ENCODE measurements at places on chromosomes 5 and 9. TPM values are rescaled to one million over a fixed set of nuclear protein-coding genes. Genes with fewer than 3 reads are reported as not detected.

DNA sequence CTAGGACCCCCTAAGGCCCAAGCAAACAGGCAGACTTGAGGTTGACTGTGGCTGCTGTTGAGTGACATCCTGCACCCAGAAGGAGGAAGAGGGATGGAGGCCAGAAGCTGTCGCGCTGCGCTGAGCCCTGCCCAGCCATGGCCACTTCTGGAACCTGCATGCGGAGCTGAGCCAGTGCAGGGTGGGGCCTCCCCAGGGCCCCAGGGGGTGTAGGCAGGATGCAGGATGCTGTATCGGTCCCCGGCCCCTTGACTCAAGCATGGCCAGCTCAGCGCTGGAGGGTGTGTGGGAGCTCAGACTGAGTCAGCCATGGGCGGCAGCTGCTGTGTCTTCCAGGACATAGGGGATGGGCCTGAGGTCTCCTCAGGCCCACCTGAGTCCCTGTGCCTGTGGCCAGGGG, 26.9 kb downstream of the GLT6D1 start:
- H3K27me3 ChIP-seq, result peaks cover 8% of the 10 kb centered on the region
- DNase-seq, result no peak
- H3K4me1 ChIP-seq, result no peaks in the 10 kb centered on the region
- H3K4me3 ChIP-seq, result no peak overlapping the region
- H3K36me3 ChIP-seq, result no peaks in the 10 kb centered on the region

TMEM215 gene
- total RNA-seq, result not detected

AQP3 gene
- 352 TPM for total RNA-seq

SLCO6A1 gene
- total RNA-seq, result not detected

FOXI1 gene
- total RNA-seq, result not detected

TRAF1 gene
- 6.0 TPM for total RNA-seq

- H3K27ac ChIP-seq, result peak overlapping the region; percentile 28
- peak overlapping the region; percentile 5 for H3K4me3 ChIP-seq
- no peaks in the 10 kb centered on the region for H3K27me3 ChIP-seq
These were observed 16.1 kb downstream of the LIFR start for GRCh38 chr5:38540314-38540713.

ANKDD1B gene
- total RNA-seq, result 3.7 TPM

DNA sequence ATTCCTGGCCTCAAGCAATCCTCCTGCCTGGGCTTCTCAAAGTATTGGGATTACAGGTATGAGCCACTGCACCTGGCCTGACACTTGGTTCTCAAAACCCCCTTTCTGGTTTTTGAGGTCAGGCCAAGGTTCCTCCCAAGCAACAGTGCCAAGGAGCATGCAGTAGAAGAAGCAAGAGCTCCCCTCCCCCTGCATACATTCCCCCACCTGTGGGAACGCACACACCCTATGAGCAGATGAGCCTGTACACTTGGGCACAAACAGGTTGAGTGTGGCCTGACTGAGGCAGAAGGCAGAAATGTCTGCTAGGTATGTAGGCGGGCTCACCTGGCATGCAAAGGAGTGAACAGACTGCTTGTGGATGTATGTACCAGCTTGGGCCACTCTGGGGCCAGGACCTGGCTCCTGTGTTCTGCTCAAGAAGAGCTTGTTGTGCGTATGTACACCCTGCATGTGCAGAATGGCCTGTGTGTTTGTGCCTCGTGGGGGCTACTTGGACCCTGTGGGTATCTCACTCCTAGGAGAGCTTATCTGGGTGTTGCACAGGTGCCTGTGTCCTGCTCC, 1.7 kb downstream of the GPRIN1 start:
- no peak overlapping the region for H3K4me3 ChIP-seq
- H3K4me1 ChIP-seq, result peaks cover 7% of the 10 kb centered on the region
- H3K36me3 ChIP-seq, result no peaks in the 10 kb centered on the region
- no peaks in the 10 kb centered on the region for H3K27me3 ChIP-seq
- H3K27ac ChIP-seq, result no peak overlapping the region

MYOT gene
- not detected for total RNA-seq

BNIP1 gene
- total RNA-seq, result 9.1 TPM

- H3K4me1 ChIP-seq, result peaks cover 10% of the 10 kb centered on the region
- no peak overlapping the region for H3K4me3 ChIP-seq
- no peak for DNase-seq
- H3K36me3 ChIP-seq, result no peaks in the 10 kb centered on the region
- no peak overlapping the region for H3K27ac ChIP-seq
These were observed 10.7 kb upstream of the PALM2AKAP2 start for GRCh38 chr9:109769250-109769649.

- no peaks in the 10 kb centered on the region for H3K4me1 ChIP-seq
- peak within 1 kb of the TSS; percentile 23 for H3K4me3 ChIP-seq
- H3K36me3 ChIP-seq, result no peaks in the 10 kb centered on the region
- no peak for DNase-seq
These were observed at the start of gene C5 for GRCh38 chr9:121050128-121050988. Gene C5 (minus strand): TSS chr9:121050275. CDS start chr9:121050246, 29 bp downstream.

DNA sequence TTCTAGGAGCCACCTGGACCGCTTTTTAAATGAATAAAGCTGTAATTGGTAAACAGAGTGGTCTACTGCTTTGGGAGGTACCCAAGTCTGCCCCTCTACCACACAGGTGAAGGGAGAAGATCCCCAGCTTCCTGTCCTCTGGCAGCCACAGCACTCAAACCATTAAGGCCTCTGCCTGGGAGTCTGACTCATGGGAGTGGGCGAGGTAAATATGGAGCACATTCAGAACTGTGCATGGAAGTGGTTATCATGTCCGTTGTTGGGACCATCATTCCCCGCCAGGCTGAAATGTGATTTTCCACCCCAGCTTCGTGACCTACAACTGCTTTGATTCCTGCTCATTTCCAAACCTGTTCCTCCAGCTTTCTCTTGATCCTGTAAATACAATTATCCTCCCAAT, 59.5 kb upstream of the ALDH1B1 start:
- no peak overlapping the region for H3K27ac ChIP-seq
- H3K4me3 ChIP-seq, result no peak overlapping the region
- no peaks in the 10 kb centered on the region for H3K4me1 ChIP-seq

GRCh38 chr9:3398232-3398648, 127.6 kb downstream of the RFX3 start:
- DNase-seq, result no peak
- no peaks in the 10 kb centered on the region for H3K27me3 ChIP-seq
- H3K27ac ChIP-seq, result no peak overlapping the region
- H3K36me3 ChIP-seq, result no peaks in the 10 kb centered on the region

GRCh38 chr9:100761276-100761802, 183.5 kb downstream of the CAVIN4 start:
- no peak for DNase-seq
- H3K4me1 ChIP-seq, result no peaks in the 10 kb centered on the region
- H3K27me3 ChIP-seq, result no peaks in the 10 kb centered on the region

IL9 gene
- total RNA-seq, result not detected

DNA sequence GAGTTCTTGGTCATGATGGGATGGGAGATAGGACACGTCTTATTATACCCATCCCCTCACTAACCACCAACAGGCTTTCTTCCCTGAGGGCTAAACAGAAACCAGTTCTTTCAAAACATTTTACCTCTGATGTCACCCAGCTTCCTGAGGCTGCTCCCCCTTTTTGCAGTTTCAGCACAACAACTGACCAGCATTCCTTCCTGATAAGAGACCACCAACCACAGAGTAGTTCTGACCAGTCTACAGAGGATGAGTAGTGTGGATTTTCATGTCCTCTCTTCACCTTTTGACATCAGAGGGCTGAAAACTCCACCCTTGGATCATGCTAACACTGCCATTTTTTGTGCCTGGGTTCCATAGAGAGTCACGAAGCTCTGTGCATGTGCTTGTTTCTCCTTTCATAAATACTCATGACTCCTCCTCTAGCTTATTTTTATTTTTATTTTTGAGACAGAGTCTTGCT, 82.6 kb downstream of the OSTF1 start:
- H3K4me1 ChIP-seq, result peaks cover 2% of the 10 kb centered on the region
- no peak for DNase-seq
- H3K36me3 ChIP-seq, result peaks cover 32% of the 10 kb centered on the region
- no peak overlapping the region for H3K4me3 ChIP-seq

RORB gene
- total RNA-seq, result 2.1 TPM

DNA sequence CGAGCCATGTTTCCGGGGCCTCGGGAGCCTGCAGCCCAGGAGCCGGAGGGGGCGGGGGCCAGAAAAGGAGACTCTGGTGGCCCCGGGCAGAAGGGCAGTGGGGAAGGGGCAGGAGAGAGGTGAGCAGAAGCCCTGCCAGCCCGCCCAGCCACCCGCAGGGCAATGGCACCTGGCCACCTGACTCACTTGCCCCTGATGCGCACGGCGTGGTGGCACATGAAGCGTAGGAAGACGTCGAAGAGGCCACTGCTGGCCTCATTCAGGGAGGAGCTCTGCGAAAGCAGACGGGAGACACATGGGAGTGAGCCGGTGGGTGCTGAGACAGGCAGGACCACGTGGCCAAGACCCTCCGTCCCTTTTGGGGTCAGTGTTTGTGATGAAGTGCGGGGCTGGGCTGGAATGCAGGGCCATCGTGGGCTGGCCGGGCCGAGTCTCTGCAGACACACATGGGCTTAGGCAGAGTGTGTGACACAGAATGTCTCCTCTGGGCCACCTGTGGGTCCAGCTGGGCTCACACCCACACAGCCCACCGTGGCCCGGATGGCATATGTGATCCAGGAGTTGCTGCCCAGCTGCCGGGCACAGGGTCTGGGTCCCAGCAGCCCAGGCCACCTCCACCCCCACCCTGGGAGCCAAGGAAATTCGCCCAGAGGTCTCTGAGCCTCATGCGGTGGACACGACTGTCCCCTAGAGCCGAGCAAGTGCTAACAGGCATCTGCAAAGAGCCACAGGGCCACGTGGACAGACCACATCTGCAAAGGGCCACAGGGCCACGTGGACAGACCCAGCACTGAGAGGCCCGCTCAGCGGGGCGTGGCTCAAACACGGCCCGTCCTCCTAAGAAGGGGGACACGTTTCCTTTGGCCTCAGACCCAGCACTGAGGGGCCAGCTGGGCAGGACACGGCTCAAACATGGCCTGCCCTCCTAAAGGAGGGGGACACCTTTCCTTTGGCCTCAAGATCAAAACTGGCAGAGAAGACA, 23.6 kb downstream of the TERT start:
- no peak overlapping the region for H3K27ac ChIP-seq
- no peaks in the 10 kb centered on the region for H3K36me3 ChIP-seq
- no peak for DNase-seq
- no peaks in the 10 kb centered on the region for H3K4me1 ChIP-seq
- H3K4me3 ChIP-seq, result no peak overlapping the region

DNA sequence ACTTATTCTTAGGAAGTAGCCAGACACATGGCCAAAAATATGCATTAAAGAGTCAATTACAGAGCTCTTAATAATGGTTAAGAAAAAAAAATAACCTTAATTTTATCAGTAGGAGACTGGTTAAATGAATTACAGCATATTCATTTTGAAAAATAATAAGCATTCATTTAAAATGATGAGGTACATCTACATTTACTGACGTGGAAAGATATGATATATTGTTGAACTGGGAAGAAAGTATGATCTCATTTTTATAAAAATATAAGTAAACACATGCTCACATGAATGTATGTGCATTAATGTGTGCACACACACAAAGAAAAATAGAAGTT, 250.3 kb downstream of the ENC1 start:
- no peaks in the 10 kb centered on the region for H3K27me3 ChIP-seq
- H3K27ac ChIP-seq, result no peak overlapping the region
- DNase-seq, result no peak
- no peaks in the 10 kb centered on the region for H3K4me1 ChIP-seq

ZNF169 gene
- total RNA-seq, result 6.0 TPM

GRCh38 chr9:134611046-134611445, 30.6 kb upstream of the COL5A1 start:
- H3K36me3 ChIP-seq, result no peaks in the 10 kb centered on the region
- DNase-seq, result no peak
- H3K4me3 ChIP-seq, result no peak overlapping the region
- H3K27ac ChIP-seq, result no peak overlapping the region
- no peaks in the 10 kb centered on the region for H3K27me3 ChIP-seq
- H3K4me1 ChIP-seq, result no peaks in the 10 kb centered on the region

LRSAM1 gene
- total RNA-seq, result 18.8 TPM

Data from upper lobe of right lung (tissue), 1 donor.